DMS79 (cell line): ENCODE measurements at places on chromosomes 16 and 17.

DNA sequence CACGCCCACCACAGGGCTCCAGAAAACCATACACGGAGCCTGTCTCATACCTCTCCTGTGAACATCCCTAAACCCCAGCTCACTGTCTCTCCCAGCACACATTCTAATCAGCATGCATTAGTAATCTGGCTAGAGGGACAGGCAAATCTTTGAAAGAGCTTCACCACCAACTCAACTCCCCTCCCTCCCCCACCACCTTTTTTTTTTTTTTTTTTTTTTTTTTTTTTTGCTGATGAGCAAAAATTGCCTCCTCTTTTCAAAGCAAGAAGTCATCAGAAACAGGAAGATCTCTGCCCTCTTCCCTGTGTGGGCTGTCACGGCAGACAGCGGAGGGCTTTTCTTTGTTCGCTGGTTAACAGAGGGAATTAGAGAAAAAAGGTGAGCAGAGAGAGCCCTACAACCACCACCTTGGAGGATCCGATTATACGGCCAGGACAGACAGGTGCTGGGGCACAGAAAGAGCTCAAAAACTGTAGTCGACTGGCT, 19.9 kb downstream of the GAS7 start:
- no peak for DNase-seq

GRCh38 chr17:45123930-45124796, 8.2 kb downstream of the PLCD3 start:
- DNase-seq: no peak

- no peak for DNase-seq
Observed at GRCh38 chr17:57776366-57776765, 31.3 kb upstream of the CCDC182 start.

DNA sequence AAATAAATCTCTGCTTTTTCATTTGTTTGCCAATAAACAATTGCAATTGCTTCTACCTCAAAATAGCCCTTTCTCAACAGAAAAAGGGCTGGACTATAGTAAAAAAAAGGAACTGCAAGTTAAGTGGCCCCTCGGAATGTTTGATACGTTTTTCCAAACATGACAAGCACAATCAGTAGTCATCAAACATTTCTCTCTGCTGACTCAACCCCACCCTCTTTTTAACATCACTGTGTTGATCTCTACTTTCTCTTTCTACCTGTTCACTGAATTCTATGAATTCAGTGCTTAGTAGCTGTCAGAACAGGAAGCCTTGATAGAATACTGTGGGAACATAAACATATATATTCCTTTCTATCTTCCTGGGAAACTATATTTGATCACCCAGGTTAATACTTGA, 116.5 kb upstream of the AXIN2 start:
- DNase-seq: no peak

GRCh38 chr17:63378411-63379375, 67.4 kb downstream of the CYB561 start:
- DNase-seq: no peak

GRCh38 chr17:80137131-80137530, 9.8 kb downstream of the EIF4A3 start:
- DNase-seq: no peak

- peak; percentile 12 for DNase-seq
Observed at GRCh38 chr17:7444682-7445618, at the start of gene CHRNB1. Gene CHRNB1 (plus strand): TSS chr17:7445061. CDS start chr17:7445128, 67 bp downstream.

- DNase-seq: peak; percentile 37
Observed at GRCh38 chr16:4734730-4735535, 596 bp downstream of the DNAAF8 start.

DNA sequence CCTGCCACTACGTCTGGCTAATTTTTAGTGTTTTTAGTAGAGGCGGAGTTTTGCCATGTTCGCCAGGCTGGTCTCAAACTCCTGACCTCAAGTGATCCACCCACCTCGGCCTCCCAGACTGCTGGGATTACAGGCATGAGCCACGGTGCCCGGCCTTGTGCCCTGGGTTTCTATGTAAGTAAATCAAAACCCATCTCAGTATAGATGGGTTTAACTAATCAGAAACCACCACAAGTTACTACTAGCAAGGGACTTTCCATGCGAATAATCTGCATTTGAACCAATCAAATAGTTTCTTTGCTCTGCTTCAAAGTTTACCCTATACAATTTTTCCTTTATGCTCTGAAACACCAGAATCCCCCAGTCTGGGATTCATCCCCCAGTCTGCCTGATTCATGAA, 16.5 kb upstream of the EIF1 start:
- DNase-seq: no peak

DNA sequence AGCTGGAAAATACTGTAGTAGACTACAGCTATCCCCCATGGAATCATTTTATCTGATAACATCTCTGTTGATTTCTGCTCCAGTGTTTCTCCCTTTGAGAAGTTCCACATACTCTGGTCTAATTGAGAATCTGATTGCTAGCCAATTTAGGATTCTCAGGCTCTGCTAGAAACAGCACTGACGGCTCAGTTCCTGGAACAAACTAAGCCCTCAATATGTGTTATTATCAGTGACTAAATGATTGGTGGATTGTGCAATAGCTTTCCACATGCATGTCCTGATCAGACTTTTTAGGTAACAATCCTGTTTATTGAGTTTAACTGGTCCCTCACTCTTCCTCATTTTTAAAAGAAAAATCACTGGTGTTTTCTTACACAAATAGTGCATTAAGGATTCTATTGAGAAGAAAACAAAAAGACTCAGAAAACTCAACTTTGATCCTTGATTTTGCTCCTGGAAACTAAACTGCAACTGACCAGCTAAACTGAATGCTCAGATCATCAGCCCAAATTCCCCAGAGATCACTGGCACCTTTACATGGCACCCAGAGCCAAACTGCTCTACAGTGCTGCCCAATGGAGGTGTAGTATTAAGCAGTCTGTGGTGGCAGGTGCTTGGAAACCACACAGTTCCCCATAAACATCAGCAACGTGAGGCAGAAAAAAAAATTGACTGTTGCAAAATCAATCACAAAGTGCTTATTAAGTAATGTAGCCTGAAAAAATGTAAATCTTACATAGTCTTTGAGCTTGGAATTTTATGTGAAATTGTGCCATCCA, 423.7 kb downstream of the TOX3 start:
- no peak for DNase-seq

GRCh38 chr17:80953471-80954315, 37.9 kb upstream of the CHMP6 start:
- DNase-seq: no peak

DNA sequence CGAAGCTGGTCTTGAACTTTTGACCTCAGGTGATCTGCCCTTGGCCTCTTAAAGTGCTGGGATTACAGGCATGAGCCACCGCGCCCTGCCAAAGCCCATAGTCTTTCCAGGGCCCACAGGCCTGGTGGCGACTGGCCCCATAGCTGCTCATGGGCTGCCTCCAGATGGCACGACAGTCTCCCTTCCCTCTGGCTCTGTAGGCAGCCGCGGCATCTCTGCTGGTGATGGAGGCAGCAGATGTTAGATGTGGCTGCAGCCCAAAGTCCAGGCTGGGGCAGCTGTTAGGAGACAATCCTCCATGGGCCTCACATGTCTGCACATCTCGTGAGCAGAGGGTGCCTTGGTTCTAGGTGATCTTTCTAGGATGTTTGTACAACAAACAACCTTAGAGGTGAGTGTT, 69.7 kb upstream of the DNAJA2 start:
- no peak for DNase-seq

DNA sequence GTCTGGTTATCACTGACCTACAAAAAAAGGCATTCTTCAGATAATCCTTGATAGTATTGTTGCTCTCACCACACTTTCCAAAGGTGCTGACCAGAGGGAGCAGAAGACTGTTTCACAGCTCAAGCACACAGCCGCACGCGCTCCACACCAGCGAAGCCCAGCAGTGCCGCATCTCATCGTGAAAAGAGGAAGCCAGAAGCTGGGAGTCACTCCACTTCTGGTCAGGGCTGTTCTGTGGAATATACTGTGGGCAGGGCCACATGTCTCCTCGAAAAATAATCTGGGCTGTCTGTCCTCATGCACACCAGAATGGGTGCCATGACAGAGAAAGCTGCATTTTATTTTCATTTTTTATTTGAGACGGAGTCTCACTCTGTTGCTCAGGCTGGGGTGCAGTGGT, 7.3 kb upstream of the PRSS36 start:
- DNase-seq: no peak

GRCh38 chr16:72270531-72270930, 98.6 kb upstream of the PMFBP1 start:
- no peak for DNase-seq

DNA sequence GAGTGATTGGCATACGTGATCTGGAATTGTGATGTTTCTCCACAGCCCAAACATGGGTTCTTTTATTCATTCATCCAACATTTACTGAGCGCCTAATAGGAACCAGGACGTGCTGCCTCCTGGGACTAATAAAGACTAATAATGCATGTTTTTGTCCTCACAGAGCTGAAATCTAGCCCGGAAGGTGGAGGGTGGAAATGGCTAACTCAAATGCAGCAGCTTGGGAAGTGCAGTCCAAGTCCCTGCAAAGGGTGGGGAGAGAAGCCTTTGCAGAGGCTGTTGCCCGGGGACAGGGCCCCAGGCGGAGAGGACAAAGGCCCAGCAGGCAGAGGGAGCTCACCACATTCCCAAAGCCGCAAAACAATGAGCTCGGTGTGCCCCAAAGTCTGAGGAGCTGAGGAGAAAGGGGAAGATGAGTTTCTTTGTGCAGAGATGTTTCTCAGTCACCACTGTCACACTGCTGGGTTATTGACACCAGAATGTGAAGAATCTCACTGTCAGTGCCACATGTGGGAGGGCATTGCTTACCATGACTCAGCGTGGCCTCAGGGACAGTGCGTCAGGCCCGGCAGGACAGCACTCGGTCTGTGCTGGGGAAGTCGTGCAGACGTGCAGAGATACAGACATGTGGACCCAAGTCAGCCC, 118.2 kb upstream of the CHMP6 start:
- DNase-seq: no peak

GRCh38 chr16:64700628-64701027, 421.2 kb downstream of the CDH11 start:
- no peak for DNase-seq

DNA sequence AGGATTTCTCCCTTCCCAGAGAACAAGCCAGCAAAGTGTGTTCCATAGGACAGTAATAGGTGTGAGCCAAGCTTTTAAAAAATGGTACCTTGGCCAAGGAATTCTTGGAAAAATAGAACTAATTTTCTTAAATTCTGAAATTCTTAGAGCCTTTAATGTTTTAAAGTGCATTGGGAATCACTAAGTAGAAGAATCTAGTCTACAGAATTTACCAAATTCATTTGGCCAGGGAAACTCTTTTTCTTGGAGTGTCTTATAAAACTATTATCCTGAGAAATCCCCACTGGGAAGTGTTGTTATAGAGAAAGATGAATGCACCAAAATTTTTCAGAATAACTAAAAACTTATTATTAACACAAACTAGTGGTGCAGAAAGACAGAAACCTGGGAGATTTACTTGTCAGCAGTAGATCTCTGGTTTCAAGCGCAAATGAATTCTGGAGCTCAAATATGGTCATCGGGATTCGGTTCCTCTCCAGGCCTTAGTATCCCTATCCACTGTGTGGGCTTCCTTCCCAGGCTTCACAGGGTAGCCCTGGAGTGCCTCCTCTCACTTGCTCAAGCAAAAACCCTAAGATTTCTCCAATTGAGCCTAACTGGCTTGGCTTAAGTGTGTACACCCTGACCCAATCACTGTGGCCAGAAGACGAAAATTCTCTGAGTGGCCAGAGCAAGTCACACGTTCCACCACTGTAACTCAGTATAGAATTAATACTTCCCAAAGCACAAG, 217.8 kb downstream of the CHD9NB start:
- DNase-seq: no peak

GRCh38 chr17:44878627-44879221, 20.5 kb downstream of the EFTUD2 start:
- no peak for DNase-seq

- no peak for DNase-seq
Observed at GRCh38 chr17:57485916-57486881, 229.9 kb downstream of the MSI2 start.

GRCh38 chr17:49952209-49952911, 16.6 kb upstream of the DLX4 start:
- peak; percentile 5 for DNase-seq

DNA sequence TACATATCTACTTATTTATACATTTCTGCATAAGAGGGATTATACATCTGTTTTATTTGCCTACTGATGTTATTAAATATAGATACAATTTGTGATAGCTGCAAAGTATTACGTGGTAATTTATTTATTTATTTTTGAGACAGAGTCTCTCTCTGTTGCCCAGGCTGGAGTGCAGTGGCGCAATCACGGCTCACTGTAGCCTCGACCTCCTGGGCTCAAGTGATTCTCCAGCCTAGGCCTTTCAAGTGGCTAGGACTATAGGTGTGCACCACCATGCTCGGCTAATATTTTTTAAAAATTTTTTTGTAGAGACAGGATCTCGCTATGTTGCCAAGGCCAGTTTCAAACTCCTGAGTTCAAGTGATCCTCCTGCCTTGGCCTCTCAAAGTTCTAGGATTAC, 35.5 kb downstream of the NFAT5 start:
- DNase-seq: no peak

DNA sequence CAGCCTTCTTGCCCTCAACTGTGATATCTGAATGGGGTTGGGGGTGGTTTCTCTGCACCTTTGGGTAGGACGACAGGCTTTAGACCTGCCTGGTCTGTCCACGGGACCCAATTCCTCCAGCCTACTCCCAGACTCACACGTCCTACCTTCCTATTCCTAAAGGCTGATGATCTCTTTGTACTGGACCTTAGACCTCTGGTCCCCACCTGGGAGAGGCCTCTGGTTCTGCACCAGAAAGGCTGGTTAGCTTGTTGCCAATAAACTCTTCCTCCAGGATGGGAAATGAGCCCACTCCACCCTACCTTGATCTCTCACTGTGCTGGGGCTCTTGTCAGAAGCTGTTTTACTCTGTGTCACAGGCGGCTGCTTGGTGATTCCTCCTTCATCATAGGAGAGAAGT, 14.4 kb downstream of the FBF1 start:
- no peak for DNase-seq

DNA sequence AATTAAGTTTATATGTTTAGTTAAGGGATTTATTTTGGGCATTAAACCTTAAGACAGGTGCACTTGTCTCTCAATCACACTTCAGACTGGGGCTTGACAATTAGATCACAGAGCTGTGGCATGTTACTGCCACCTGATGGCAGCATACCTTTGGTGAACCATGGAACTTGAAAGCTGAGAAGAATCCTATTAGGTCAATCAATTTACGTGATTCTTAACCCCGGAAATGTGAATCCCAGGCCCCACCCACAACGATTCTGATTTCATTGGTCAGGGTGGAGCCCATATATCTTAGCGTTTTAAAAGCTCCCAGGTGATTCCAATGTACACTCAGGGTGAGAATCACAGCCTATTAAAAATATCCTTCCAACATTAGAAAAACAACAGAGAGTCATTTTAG, 91.0 kb downstream of the GSG1L start:
- DNase-seq: peak; percentile 1

GRCh38 chr16:85279825-85280545, 167.7 kb upstream of the CIBAR2 start:
- peak; percentile 46 for DNase-seq

GRCh38 chr16:55678161-55678821, 22.5 kb downstream of the SLC6A2 start:
- DNase-seq: no peak

DNA sequence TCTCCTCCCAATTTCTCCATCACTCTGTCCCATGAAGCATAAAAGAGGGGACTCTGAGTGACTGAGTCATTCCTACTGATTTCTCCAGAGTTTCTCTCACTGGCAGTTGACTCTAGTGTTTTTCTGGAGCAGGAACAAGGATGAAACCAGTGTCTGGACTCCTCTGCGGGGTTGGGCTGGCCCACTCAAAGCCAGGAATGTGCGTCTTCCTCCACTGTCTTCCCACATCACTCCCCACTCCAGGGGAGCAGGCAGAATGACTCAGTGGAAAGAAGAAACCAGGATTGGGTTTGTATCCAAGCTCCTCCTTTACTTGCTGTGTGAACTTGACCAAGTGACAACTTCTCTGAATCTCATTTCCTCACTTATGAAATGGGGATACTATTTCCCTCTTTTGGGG, 497.5 kb upstream of the SALL1 start:
- DNase-seq: no peak
